ENCODE measurements at places on chromosomes 7 and 10.

DNA sequence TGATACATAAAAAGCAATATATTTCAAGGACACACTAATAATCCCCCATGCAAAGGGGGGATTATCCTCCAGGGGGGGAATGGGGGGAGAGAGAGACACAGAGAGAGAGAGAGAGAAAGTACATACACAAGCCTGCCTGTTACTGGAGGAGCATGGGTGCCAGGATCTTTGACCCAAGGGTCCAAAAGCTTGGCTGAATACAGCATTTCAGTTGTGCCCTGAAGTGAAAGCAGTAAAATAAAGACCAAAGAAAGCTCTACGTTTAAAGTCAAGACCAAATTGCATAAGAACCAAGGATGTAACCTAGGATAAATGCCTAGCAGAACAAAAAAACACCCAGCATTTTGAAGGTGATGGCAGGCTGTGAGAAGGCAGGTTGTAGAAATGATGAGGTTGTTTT lies 27.8 kb upstream of the ITGB8 start:
- no peak for DNase-seq

- no peak for DNase-seq
Observed at GRCh38 chr10:71845410-71846405, 5.3 kb downstream of the PSAP start.

DNA sequence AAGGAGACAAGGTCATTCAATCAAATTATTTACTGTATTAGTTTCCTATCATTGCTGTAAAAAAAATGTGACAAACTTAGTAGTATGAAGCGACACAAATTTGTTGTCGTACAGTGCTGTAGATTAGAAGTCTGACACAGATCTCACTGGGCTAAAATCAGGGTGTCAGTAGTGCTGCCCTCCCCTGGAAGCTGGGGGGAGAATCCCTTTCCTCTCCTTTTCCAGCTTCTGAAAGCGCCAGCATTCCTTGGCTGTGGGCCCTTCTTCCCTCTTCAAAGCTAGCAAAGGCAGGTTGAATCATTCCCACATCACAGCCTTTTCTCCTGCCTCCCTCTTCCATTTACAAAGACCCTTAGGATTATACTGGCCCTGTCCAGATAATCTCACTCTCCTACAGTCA lies 28.0 kb downstream of the VPS41 start:
- DNase-seq: no peak

DNA sequence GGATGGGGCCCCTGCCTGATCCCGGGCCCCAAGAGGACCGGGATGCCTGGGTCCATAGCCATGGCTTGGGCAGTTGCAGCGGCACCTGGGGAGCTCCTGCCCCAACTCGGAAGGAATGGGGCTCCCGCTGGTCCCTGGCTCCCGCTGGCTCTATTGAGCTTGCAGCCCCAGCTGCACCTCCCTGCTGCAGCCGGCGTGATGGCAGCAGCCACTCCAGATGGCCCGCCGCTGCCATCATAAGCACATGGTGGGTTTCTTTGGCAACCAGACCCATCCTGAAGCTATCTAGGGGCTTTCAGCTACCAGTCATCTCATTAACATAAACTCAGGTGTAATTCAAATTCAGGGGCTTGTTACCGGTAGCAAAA lies 11.1 kb upstream of the DNMBP start:
- DNase-seq: no peak

DNA sequence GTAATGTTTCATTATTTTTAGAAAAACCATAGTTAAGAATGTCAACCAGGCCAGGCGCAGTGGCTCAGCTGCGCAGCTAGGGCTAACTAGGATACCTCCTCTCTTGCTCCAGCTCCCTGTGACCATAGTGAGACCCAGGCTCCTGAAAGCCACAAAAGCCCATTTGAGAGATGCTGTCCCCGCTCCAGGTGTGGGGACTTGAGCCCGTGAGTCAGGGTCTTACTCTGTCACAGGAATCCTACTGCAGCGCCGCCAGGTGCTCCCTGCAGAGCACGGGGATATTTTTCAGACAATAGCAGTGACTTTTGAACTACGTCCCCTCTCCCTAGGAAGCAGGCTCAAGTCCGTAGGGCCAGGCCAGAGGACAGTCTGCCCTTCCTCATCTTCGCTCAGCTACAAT lies 75.6 kb upstream of the NRBF2 start:
- no peak for DNase-seq

- no peak for DNase-seq
Observed at GRCh38 chr10:123865350-123865749, 26.3 kb downstream of the CPXM2 start.

GRCh38 chr10:125061557-125062226 lies 98.7 kb downstream of the CTBP2 start:
- DNase-seq: no peak

DNA sequence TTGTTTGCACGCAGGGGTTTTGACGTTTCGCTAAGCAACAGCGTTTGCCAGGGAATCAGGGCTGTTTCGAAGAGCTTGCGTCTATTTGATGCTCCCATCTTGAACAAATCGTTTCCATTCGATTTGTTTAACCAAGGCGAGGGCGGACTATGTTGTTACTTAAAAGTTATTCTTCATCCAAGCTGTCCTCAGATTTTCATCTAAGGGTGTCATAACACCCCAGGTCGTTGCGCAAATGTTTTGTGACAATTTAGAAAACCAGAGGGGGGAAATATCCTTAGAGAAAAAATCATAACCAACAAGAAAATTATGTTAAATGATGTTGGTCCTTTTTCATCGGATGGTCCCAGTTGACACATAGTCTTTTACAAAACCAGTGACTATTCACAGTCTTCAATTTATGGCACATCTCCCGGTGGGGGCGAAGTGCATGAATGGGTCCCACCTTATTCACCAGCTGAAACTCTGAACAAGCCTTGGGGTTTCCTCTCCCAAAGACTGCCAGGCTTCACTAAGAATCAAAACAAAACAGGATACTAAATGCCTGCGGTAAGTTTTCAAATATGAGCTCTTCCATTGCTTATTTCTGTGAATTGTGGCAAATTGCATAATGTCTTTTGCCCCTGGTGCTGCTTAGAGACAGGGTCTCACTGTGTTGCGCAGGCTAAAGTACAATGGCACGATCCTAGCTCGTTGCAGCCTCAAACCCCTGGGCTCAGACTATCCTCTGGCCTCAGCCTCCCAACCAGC lies 109.9 kb downstream of the REEP3 start:
- peak; percentile 14 for DNase-seq

DNA sequence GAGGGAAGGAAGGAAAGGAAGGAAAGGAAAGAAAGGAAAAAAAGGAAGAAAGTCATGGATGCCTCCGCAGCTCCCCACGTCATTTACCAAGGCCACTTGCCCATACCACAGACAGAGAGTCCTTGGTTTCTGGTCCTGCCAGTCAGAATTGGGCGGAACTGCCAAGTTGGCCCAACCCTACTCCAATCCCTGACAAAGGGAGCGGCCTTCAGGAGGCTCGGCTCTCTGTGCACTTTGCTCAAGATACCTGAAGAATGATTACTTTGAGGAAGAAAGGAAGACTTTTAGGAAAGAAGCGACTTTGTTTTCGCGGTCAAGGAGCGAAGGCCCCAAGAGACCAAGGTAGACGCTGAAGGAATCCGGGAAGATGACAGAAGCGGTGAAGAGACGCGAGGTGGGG lies 49.1 kb upstream of the FXYD4 start:
- no peak for DNase-seq

DNA sequence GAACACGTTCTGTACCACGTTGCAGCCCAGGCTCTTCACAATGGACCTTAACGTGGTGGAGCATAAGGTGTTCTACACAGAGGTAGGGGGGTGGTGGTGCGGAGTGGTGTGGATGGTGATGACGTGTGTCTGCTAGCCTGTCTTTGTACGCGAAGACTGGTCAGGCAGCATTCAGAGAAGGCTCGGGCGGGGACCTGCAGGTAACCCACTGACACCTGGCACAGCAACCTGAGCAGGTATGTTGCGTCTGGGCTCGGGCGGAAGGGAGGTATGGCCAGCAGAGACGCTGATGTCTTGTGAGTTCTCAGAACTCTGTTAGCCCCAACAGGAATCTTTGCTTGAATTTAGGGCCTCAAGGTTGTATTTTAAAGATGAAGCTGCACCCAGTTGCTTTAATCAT lies 55.0 kb downstream of the TRRAP start:
- no peak for DNase-seq

DNA sequence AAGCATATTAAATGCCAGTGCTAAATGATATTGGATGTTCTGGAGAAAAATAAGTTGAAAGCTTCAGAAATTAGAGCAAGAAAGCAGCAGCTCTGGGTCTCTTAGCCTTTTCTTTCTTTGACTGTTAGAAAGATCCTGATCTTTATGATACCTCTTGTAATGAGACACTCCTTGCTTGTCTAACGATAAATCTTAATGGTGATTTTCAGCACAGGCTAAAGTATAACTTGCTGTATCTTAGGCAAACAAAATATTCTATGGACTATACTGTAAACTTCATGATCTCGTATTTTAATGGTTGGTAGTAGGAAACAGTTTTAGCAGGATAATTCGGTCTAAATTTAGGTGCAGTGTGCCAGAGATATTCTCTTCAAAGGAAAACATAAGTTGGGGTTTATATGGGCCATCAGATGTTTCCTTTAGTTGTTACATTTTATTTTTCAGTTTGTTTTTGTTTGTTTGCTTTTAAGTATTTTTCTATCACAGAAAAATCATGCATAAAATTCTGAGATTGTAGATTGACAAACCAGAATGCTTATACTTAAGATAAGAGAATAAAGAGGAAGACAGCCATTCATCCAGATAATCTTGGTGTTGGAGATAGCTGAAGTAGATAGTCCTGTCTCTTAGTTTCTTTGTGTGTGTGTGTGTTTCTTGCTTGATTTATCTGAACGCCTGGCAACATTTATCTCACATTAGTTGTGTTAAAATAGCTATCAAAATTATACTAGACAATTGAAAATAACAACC lies 4.7 kb downstream of the CASD1 start:
- DNase-seq: no peak

DNA sequence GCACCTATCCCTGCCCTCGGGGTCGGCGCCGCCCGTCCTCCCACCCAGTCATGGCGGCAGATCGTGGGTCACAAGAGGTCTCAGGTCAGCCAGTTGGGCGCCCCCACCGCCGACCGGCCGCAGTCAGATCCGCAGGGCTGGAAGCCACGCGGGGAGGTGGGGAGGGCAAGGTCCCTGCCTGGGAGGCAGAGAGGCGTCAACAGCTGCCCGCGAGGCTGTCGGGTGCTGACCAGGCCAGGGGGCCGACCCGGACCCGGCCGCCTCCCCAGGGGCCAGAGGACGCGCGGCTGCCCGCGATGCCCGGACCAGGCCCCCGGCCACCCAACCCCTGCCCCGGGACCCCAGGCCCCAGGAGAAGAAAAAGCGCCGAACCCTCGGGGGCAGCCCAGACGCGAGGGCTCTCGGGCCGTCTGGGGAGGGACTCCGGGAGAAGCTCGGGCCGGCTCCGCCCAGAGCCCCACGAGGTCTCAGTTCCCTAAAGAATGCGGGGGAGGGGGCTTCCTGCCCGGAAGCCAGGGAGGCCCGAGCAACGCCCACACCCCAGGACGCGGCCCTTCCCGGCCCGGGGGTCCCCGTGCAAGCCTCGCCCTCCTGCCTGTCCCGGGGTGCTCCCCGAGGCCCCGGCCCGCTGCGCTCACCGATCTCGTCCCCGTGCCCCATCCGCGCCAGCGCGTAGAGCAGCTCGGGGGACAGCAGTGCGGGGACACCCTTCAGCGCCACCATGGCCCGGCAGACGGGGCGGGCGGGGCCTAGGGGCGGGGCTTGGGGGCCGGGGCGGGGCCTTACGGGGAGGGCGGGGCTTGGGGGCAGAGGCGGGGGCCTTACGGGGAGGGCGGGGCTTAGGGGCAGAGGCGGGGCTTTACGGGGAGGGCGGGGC lies at the start of gene FUOM:
Gene FUOM (minus strand): TSS at position 735 of the 877 bp plus-strand sequence. CDS start 12 bp downstream, at position 723.
- DNase-seq: peak; percentile 70

GRCh38 chr7:113301983-113302382 lies 183.6 kb upstream of the SMIM30 start:
- no peak for DNase-seq

Measured in fibroblast of skin of abdomen (primary cell).